ENCODE measurements at places on chromosomes 3 and 15.

DNA sequence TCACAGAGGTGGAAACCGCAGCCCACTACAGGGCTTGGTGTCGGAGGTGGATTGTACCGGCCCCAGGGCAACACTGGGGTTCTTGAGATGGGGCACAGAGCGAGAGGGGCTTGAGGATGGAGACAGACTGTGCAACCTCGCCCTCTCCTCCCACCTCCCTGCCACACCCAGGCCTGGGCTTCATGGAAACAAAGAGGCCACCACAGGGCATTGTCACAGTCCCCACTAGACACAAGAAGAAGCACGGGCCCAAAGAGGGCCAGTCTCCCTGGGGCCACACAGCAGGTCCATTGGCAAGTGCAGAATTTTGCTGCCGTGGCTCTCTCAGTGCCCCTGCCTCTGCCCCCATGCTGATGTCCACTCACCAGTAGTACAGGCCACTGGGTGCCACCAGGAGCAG lies 4.1 kb upstream of the CALML4 start:
- no peak for DNase-seq

DNA sequence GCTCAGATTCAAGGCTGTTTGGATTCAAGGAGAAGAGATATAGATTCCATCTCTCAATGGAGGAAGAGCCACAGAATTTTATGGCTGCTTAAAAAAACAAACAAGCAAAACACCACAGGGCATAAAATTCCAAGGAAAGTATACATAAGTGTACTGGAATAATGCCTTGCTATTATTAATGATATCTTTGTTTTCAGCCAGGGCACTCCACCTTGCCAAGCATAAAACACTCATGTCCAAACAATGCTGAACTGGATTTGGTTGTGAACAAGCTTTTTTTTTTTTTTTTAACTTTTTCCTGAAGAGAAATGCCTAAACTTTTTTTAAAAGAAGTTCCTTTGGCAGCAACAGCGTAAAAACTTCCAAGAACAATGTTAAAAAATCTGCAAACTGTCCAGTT lies 4.8 kb upstream of the CLSTN2 start:
- DNase-seq: no peak

- no peak for DNase-seq
Measured at GRCh38 chr15:92603278-92603677, 52.3 kb downstream of the FAM174B start.

GRCh38 chr3:112818289-112818688 lies 28.4 kb downstream of the CD200R1L start:
- no peak for DNase-seq

GRCh38 chr15:82621970-82622369 lies 25.2 kb downstream of the CPEB1 start:
- DNase-seq: no peak

- no peak for DNase-seq
Measured at GRCh38 chr3:115706311-115706829, 83.1 kb downstream of the GAP43 start.
